ENCODE measurements at places on chromosomes 16 and 17.

GRCh38 chr16:72182976-72183375 is 11.0 kb upstream of the PMFBP1 start:
- DNase-seq: no peak

GRCh38 chr17:40145476-40145875 is 5.1 kb downstream of the CASC3 start:
- no peak for DNase-seq

GRCh38 chr17:18184143-18185031 is 759 bp downstream of the ALKBH5 start:
- peak; percentile 87 for DNase-seq

- no peak for DNase-seq
Measured at GRCh38 chr17:40975516-40975915, 8.6 kb downstream of the KRT40 start.
